ENCODE measurements at places on chromosomes 7 and 10.

- DNase-seq: no peak
Observed at GRCh38 chr10:43093423-43094076, 16.7 kb downstream of the RET start.

- DNase-seq: peak; percentile 62
Observed at GRCh38 chr7:28573059-28573553, 160.8 kb downstream of the CREB5 start.

- no peak for DNase-seq
Observed at GRCh38 chr10:7606951-7607404, 59.8 kb downstream of the ITIH5 start.

- no peak for DNase-seq
Observed at GRCh38 chr10:35041502-35041879, 48.6 kb downstream of the CUL2 start.

DNA sequence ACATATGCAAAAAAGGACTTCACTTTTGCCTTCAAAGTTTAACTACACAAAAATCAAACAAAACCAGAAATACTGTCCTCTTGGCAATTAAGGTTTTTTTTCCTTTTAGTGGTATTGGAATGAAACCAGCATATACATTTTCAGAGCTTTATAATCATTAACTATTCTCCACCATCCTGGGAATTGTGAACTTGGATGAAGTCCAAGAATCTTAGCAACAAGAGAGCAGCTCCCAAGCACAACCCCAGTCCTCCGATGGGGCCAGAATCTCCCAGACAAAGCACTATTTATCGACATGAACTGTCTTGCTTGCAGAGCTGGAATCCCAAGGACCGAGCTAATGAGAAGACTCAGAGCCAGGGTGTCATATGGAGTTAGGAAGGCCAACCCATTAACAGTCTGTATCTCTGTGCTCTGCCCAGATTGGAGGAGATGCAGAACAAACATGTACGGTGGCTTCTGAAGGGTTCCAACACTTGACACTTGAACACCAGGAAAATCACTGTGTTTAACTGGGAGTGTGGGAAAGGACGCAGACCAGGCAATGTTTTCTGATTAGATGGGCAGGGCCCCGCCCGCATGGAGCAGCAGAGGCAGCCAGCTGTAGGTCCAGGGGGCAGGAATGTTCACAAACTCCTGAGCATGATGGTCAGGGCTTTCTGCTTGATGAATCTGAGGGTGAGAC is 35.5 kb downstream of the PPP1R3C start:
- peak; percentile 50 for DNase-seq

- no peak for DNase-seq
Observed at GRCh38 chr7:105880571-105881330, 4.4 kb upstream of the ATXN7L1 start.

DNA sequence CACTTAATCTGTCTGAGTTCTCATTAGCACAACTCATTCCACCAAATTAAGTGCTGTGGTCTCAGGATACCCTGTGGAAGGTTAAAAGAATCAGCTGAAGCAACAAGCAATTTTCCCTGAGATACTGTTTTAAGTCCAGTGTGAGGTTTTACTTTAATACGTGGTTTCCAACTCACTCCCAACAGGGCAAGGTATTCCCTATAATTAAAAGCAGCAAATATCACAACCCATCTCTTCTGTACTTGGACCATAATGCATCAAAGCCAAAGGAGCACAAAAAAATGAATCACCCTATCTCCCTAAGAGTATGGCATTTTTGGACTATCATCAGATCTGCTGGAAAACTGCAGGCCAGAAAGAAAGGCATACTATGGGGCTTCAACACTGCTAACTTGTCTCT is 4.9 kb downstream of the CADPS2 start:
- DNase-seq: no peak

DNA sequence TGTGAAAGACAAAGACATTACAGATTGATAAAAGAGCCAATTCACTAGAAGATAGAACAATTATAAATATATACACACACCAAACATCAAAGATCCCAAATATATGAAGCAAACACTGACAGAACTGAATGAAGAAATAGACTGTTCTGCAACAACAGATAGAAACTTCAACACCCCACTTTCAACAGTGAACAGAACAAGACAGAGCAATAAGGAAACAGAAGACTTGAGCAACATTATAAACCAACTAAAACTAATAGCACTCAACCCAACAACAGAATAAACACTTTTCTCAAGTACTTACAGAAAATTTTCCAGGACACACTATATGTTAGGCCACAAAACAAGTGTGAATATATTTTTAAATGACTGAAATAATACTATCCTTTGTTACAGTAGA is 10.9 kb downstream of the CDCA7L start:
- no peak for DNase-seq

DNA sequence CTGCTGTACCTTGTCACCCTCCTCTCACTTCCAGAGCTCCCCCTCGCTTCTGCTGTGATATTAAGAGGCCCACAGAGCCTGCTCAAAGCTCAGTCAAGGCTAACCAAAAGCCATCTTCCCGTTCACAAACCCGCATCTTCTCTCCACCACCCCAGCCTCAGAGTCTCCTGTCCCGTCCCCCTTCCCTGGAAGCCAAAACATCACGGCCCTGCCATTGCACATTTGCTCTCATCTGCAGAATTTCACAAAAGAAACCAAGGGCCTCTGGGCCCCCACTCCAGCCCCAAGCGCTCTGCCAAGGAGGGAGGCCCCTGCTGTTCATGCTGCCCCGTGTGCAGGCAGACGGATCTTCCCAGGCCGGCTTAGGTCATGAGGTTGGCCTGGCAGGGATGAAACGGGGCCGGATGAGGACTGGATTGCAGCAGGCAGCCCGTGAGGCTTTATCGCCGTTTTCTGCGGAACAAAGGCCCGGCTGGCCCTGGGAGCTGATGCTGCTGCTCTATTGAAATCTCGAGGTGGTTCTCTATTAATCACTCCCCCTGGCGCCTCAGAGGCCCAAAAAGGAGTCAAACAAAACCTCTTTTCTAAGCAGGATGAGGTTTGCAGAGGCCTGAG is 31.6 kb upstream of the FOXK1 start:
- peak; percentile 32 for DNase-seq

- peak; percentile 3 for DNase-seq
Observed at GRCh38 chr10:60270426-60270825, 119.2 kb downstream of the ANK3 start.

- DNase-seq: peak; percentile 18
Observed at GRCh38 chr7:91043924-91044645, 220.1 kb upstream of the FZD1 start.

GRCh38 chr7:121330053-121330833 is 1.4 kb downstream of the WNT16 start:
- no peak for DNase-seq

DNA sequence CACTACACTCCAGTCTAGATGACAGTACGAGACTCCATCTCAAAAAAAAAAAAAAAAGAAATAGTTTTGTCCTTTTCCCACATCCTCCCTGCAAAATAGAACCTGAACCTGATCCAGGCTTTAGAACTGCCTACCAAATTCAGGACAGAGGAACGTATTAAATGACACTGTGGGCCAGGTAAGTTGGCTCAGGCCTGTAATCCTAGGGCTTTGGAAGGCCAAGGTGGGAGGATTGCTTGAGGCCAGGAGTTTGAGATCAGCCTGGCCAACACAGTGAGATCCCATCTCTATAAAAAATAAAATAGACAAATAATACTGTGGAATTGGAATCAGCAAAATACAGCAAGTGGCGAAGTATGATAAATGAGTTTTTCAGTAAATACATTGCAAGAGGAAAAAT is 10.0 kb upstream of the BNIP3 start:
- no peak for DNase-seq

- no peak for DNase-seq
Observed at GRCh38 chr7:100902638-100903037, 7.0 kb upstream of the ACHE start.

GRCh38 chr10:13311177-13311575 is 11.3 kb upstream of the PHYH start:
- DNase-seq: no peak

DNA sequence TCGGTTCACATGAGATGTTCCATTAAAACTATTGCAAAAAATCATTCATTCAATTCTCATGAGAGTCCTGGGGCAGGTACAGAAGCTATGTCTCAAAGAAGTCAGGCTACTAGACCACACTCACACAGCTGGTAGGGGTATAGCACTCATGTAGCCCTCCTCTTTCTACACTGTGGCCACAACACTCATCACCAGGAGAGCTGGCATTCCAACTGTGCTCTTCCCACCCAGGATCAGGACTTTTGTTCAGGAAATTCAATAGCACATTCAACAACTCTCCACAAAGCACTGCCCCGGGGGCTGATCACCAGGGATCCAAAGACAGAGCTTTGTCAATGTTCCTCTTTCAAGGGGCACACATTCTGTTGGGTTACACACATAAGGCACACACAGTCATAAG is 31.0 kb upstream of the C10orf90 start:
- no peak for DNase-seq

DNA sequence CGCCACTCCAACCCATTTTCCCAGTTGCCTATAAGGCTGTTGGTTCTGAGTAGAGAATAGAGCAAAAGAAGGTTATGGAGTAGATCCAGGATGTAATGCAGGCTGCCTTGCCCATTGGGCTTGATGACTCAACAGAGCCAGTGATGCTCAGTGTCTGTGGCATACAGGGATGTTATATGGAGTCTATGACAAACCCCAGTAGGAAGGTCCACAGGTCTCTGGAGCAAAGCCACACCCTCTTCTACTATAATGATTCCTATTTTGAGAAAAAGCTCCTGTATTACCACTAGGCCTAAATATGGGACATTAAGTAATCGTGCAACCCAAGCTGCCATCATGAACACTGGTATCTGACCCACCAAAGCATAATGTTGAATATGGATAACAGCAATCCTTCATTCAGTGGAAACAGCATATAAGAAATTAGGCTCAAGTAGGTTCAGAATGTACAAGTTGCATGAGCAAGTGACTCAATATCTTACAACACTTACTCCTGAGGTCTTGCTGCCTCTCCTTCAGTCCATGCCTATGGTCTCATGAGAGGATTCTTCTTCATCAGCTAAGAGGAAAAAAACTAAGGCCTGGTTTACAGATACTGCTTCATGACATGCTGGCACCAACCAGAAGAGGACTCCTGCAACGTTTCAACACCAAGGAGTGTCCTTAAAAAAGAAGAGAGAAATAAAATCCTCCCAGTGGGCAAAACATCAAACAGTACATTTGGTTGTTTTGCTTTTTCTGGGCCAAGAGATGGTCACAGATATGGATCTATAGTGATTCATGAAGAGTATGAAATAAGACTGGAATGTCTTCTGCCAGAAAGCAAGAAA is 14.8 kb upstream of the FHIP2A start:
- DNase-seq: no peak

GRCh38 chr7:22358820-22359697 is 2.1 kb upstream of the RAPGEF5 start:
- no peak for DNase-seq

DNA sequence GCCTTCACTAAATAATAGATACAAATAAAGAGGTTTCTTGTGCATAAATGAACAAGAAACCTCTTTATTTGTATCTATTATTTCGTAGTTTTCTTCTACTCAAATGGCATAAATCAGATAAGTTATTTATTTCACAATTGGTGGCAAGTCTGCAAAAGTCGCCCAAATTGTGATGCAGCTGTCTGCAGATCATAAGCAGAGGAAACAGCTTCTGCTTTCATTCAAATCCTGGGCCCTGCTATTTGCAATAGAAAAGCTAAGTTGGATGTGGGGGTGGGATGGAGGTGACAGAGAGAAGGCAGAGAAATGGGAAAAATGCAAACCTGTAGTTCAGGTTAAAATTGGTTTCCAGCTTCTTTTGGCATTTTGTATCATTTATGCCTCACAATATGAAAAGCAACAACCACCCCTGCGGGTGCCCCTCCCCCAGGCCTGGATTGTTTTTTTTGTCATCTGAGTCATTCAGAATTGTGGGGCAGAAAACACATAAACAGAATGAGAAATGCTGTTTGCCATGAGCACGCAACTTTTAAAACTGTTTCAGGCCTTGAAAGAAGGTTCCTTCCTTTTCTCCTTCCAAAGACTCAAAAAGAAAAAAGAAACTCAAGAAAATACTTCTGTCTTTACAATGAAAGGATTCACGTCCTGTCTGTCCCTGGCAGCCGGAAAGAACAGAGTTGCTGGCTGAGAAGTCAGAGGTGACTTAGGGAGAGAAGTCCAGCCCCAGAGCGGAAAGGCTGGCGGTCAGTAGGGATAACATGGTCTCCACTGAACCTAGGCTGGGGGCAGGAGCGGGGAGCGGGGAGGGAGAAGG is 132.9 kb downstream of the BAMBI start:
- DNase-seq: peak; percentile 9

GRCh38 chr7:95229301-95229700 is 95.0 kb downstream of the PON1 start:
- no peak for DNase-seq

DNA sequence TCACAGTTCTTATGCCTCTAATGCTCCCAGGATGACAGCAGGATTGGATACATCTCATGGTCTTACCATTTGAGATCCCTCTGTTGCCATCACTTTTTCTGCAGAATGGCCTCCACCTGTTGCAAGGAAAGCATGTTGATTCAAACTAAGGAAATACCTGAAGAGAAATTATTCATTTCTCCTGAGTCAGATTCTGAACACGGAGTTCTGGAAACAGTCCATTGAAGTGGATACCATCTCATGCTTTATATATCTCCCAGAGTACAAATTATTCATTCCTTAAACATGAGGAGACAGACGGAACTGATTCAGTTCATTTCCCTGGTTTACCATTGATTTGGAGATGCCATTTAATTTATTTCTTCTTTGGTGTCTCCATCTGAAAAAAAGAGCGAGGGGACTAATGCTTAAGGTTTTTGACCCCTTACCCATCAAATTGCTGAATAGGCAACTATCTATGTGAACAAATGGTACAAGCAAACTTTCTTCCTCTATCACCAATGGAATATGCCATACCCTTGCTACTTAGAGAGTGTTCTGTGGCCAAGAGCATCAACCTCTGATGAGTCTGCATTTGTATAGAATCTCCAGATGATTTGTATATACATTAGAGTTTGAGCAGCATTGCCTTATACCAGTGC is 305.0 kb upstream of the LRGUK start:
- peak; percentile 36 for DNase-seq

GRCh38 chr7:9945131-9945530 is 1028.5 kb upstream of the PHF14 start:
- DNase-seq: no peak

- DNase-seq: no peak
Observed at GRCh38 chr7:36154255-36155212, 1.5 kb downstream of the EEPD1 start.

DNA sequence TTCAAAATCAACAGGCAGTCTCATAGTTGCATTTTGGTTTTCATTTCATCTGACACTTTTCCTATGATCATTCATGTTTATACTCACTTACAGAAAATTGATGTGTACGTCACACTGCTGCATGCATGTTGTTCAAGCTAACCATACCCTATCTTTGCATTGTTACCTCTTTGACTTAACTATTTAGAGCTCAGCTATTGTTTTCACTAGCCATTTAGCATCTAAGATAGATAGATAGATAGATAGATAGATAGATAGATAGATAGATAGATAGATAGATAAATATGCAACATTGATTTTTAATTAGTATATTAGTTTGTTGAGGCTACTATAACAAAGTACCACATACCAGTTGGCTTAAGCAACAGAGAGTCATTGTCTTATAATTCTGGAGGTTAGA is 649.5 kb upstream of the KCND2 start:
- no peak for DNase-seq
